ENCODE measurements at places on chromosomes 16 and 17.

DNA sequence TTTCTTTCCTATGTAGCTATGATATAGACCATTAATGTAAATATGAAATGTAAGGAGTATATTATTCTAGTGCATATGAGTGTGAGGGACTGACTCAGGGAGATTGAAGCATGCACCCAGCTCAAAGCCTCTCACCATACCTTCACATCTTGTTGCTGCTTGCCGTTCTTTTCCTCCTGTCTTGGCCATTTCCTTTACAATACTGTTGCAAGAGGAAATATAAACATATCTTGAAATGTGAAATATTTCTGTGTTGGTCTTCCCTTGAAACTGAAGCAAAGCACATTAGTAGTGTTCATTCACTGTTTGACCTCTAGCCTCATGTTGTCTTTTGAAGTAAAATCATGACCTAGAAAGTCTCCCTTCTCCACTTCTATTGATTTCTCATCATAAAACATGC lies 46.6 kb downstream of the PHKB start:
- no peak for DNase-seq

DNA sequence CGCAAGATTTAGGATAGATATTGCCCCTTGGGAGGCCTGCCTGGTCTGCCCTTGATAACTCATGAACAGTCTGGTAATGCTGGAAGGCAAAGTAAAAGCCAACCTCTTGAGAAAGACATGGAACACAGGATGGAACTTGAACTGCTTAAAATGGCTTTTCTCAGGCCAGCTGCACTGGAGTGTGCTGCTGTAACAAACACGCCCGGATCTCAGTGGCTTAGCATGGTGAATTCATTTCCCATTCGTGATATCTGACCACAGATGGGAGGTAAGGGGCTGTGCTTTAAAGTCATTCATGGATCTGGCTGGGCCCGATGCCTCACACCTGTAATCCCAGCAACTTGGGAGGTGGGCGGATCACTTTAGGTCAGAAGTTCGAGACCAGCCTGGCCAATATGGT lies 113.2 kb downstream of the WWOX start:
- no peak for DNase-seq

GRCh38 chr17:63596856-63597586 lies 3.7 kb upstream of the TACO1 start:
- no peak for DNase-seq

- DNase-seq = no peak
Observed at GRCh38 chr16:87389245-87389644, 2.9 kb upstream of the MAP1LC3B start.

DNA sequence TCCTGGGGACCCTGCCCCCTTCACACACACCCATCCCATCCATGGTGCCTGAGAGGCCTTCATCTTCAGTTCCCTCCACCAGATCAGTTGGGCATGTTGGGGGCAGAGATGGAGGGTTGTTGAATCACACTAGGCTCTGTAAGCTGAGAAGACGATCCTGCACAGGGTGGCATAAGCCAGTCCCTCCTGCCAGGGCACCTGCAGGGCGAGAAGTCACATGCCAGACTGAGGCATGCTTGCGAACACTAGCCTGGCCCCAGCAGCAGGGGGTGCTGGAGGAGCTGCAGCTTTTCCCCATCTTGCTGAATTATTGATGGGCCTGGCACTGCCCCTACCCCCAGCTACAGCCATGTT lies 6.1 kb upstream of the TBX2 start:
- no peak for DNase-seq

- DNase-seq = no peak
Observed at GRCh38 chr17:46756081-46756735, 62.3 kb downstream of the WNT3 start.

DNA sequence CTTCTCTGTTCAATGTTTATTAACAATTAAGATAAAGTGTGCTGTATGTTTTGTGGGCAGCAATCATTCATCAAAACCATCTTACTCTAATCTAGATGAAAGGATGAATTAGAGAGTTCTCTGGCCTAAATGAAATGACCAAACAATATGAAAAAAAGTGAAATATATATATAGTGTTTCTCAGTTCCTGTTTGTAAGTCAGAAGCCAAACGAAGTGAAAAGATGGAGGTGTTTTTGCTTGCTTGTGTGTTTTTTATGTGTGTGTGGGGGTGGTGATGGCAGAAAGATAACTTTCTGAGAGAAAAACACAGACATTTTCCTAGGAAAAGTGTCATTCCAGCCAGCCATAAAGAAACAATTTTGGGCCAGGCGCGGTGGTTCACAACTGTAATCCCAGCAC lies 138.6 kb downstream of the CDH8 start:
- DNase-seq = no peak

DNA sequence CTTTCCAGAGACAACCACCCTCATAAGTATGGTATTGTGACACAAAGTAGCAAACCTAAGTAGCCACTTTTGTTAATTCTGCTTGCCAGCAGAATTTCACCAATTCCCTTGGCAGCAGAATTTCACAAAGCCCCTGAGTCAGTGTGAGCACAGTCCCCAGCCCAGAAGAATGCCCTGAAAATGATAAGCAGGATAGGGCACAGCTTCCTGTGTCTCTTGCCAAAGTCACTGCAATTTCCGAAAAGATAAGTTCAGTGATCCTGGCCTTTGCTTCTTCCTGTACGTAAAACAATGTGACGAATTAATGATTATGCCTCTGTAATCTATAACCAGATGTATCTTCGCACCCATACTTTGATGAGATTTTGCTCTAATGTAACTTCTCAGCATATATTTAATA lies 16.0 kb upstream of the WIPF2 start:
- DNase-seq = no peak

GRCh38 chr16:67052399-67052798 lies 23.4 kb downstream of the CBFB start:
- no peak for DNase-seq

- no peak for DNase-seq
Observed at GRCh38 chr16:30053376-30054015, 12.1 kb upstream of the ALDOA start.

- DNase-seq = no peak
Observed at GRCh38 chr16:20301840-20302239, 25.5 kb downstream of the GP2 start.

GRCh38 chr16:80640316-80640715 lies 99.5 kb downstream of the DYNLRB2 start:
- no peak for DNase-seq

- DNase-seq = no peak
Observed at GRCh38 chr17:32445971-32446370, 1.7 kb downstream of the PSMD11 start.

GRCh38 chr17:21345236-21345635 lies 30.9 kb upstream of the KCNJ12 start:
- DNase-seq = no peak

Data from AG04449 (cell line).